Cortex of kidney (tissue), 1 donor: ENCODE measurements at places on chromosomes 1 and 21.

- DNase-seq: no peak
Observed at GRCh38 chr1:210496063-210496462, 167.4 kb downstream of the HHAT start.

- no peak for DNase-seq
Observed at GRCh38 chr1:10513199-10513598, 38.4 kb downstream of the PEX14 start.

- no peak for DNase-seq
Observed at GRCh38 chr1:78620666-78621065, 418 bp downstream of the IFI44L start.

DNA sequence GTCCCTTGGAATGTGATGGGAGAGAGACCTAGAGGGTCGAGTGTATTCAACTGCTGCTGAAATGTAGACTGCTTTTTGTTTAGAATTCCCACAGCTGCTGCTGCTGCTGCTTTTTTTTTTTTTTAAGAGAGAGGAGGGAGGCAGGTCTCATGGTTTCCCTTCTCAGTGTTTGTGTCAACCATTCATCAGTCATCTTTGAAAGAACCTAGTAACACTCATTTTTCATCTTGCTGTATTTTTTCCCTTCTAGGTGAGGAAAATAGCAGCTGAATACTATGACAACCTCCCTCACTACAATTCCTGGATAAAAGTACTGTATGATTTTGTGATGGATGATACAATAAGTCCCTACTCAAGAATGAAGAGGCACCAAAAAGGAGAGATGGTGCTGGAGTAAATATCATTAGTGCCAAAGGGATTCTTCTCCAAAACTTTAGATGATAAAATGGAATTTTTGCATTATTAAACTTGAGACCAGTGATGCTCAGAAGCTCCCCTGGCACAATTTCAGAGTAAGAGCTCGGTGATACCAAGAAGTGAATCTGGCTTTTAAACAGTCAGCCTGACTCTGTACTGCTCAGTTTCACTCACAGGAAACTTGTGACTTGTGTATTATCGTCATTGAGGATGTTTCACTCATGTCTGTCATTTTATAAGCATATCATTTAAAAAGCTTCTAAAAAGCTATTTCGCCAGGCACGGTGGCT, 9.2 kb downstream of the DEGS1 start:
- DNase-seq: no peak

- no peak for DNase-seq
Observed at GRCh38 chr1:181153634-181153961, 65.1 kb downstream of the IER5 start.
